Activated CD4-positive, alpha-beta memory T cell treated with anti-CD3 and anti-CD28 coated beads for 36 hours (primary cell): ENCODE measurements at places on chromosomes 4 and X.

DNA sequence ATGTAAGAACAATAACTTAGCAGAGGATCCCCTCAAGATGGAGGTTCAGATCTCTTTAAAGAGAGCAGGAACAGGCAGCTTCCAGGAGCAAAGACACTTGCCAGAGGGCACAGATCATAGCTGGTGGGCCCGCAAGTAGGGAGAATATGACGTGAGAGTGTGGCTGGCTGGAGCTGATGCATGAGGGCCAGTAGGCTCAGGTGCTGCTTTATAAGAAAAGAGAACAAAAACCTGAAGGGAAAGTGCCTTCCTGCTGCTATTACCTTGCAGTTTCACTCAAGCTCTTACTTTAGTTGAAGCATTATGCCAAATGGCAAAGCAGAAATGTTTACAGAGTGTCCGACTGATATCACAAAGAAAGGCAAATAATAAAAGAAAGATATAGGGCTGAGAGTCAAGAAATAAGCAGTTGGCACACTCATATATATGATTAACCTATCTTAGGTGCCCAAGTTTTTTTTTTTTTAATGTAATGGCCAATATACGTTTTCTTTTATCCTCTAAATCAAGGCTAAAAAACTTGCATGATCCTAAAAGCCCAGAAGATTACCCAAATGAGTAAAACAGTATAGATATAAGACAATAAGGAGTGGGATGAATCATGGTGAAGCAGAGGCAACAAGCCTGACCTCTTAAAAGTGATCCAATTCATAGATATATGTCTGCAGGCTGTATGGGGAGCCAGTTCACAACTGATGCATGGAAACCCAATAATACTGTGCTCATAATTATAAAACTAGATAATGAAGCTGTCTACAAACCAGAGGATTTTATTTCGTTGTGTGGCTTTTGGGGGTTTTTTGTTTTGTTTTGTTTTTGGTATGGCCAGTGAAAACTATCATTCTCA lies 12.6 kb downstream of the NR0B1 start:
- DNase-seq, result no peak

GRCh38 chrX:129736491-129736890 lies 2.3 kb upstream of the XPNPEP2 start:
- DNase-seq, result no peak

DNA sequence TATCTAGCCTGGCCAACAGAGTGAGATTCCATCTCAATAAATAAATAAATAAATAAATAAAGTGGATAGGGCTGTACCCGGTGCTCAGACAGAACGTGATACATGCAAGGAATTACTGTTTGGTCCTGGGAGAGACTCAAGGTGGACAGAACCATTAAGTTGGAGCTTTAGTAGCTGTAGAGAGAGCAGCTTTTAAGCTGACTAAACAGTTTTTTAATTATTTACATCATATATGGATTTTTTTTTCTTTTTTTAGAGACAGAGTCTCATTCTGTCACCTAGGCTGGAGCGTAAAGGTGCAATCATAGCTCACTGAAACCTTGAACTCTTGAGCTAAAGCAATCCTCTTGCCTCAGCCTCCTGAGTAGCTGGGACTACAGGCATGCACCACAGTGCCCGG lies 92.5 kb upstream of the ATP6AP2 start:
- DNase-seq, result no peak

DNA sequence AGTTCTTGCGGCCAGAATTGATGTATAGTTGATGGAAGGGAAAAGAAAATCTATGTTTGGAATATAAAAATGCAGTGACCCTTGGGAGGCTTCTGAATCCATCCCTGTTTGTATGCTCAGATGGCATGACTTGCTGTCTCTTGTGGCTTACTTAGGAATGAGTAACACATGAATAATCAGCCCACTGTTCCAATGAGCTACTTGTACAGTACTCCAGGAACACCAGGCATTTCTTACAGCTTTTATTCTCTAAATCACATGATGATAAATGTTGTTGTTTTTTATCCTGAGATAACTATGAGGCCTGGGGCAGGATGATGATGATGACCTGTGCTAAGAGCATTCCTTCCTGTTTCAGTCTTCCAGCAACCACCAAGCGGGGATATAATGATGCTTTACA lies 18.9 kb downstream of the TMPRSS11E start:
- no peak for DNase-seq
